Chondrocyte (in vitro differentiated cells): ENCODE measurements at places on chromosomes 3 and 15. TPM values are rescaled to one million over a fixed set of nuclear protein-coding genes. Genes with fewer than 3 reads are reported as not detected.

GRCh38 chr15:81776976-81777375 is 268.8 kb downstream of the MEX3B start:
- H3K4me1 ChIP-seq = no peaks in the 10 kb centered on the region
- no peak overlapping the region for H3K27ac ChIP-seq
- H3K36me3 ChIP-seq = no peaks in the 10 kb centered on the region

- H3K4me3 ChIP-seq = no peak overlapping the region
- H3K36me3 ChIP-seq = no peaks in the 10 kb centered on the region
- peaks cover 5% of the 10 kb centered on the region for H3K4me1 ChIP-seq
- DNase-seq = peak; percentile 88
- H3K27me3 ChIP-seq = no peaks in the 10 kb centered on the region
These were observed 53.9 kb upstream of the KLF13 start for GRCh38 chr15:31272558-31273257.

DNA sequence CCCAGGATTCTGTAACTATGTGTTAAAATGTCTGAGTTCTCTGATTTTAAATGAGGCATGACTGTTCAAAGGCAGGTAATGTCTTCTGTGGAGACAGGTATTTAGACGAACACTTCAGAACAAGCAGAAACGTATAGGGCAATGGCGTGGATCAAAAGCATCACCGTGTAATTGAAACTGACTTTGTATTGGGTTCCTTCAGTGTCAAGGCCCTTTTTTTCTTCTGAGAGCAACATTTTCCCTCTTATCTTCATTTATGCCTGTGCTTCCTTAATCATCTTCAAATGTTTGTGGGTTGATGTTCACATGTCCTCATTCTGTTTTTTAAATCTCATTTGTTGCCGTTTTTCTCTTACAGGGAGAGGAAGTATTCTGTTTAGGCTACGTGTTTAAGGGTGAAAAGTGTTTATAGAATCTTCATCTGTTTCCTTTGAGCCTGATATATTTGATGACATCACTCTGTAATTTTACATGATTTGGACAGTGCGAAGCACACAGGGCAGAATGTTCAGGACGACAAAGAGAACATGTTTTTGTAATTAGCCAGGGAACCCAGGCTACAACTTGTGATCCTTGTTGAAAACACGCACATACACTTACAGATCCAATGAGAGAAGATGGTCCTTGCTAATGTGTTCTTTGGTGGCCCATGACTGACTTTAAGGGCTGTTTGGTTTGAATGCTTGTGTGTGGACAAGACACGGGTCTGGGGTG is 196.0 kb downstream of the LRTM1 start:
- no peaks in the 10 kb centered on the region for H3K4me1 ChIP-seq
- peaks cover 1% of the 10 kb centered on the region for H3K36me3 ChIP-seq

- peaks cover 8% of the 10 kb centered on the region for H3K4me1 ChIP-seq
- H3K4me3 ChIP-seq = no peak overlapping the region
- DNase-seq = no peak
- H3K36me3 ChIP-seq = no peaks in the 10 kb centered on the region
- no peaks in the 10 kb centered on the region for H3K27me3 ChIP-seq
These were observed 24.1 kb downstream of the PGBD4 start for GRCh38 chr15:34125945-34126344.

GRCh38 chr15:65115542-65115941 is 542 bp upstream of the UBAP1L start:
- no peak overlapping the region for H3K4me3 ChIP-seq
- H3K27ac ChIP-seq = no peak overlapping the region
- peaks cover 3% of the 10 kb centered on the region for H3K4me1 ChIP-seq
- peaks cover 33% of the 10 kb centered on the region for H3K36me3 ChIP-seq

- H3K4me3 ChIP-seq = no peak overlapping the region
- H3K27me3 ChIP-seq = no peaks in the 10 kb centered on the region
- H3K4me1 ChIP-seq = peaks cover 11% of the 10 kb centered on the region
- peaks cover 2% of the 10 kb centered on the region for H3K36me3 ChIP-seq
- DNase-seq = no peak
These were observed 44.6 kb downstream of the EEFSEC start for GRCh38 chr3:128197855-128198254.

DNA sequence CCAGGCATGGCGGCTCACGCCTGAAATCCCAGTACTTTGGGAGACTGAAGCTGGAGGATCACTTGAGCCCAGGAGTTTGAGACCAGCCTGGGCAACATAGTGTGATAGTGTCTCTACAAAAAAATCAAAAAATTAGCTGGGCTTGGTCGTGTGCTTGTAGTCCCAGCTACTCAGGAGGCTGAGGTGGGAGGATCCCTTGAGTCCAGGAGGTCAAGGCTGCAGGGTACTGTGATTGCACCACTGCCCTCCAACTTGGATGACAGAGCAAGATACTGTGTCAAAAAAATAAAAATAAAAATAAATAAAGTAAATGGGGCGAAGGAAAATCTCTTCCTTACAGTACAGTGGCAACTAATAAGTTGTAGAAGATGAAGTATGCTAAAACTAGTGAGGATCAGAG is 29.6 kb downstream of the LSM3 start:
- H3K27me3 ChIP-seq = no peaks in the 10 kb centered on the region
- H3K36me3 ChIP-seq = no peaks in the 10 kb centered on the region
- no peak overlapping the region for H3K27ac ChIP-seq
- H3K4me3 ChIP-seq = no peak overlapping the region
- DNase-seq = no peak

- H3K4me3 ChIP-seq = no peak overlapping the region
- H3K4me1 ChIP-seq = peaks cover 5% of the 10 kb centered on the region
- peaks cover 60% of the 10 kb centered on the region for H3K27me3 ChIP-seq
These were observed 35.8 kb downstream of the ATP2B2 start for GRCh38 chr3:10469441-10470119.

DNA sequence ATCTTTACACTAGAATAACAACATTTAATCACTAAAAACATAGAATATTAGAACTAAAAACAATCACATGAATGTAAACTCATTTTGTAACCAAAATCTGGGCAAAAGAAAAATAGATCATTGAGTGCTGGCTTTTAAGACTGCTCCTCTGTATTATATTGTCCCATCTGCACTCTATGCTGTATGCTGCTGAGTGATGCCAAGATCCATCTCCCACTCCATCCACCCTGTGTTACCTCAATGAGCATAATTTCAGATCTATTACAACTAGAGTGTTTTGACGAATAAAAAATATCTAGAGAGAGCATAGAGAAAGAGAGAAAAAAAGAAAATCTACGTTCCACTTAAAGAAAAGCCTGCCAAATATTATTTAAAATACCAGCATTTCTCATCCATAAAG is 1060.4 kb downstream of the ZPLD1 start:
- H3K27ac ChIP-seq = no peak overlapping the region
- H3K36me3 ChIP-seq = no peaks in the 10 kb centered on the region
- H3K4me1 ChIP-seq = peaks cover 20% of the 10 kb centered on the region

- H3K36me3 ChIP-seq = peaks cover 5% of the 10 kb centered on the region
- H3K4me1 ChIP-seq = peaks cover 64% of the 10 kb centered on the region
- H3K27me3 ChIP-seq = no peaks in the 10 kb centered on the region
- no peak for DNase-seq
- H3K4me3 ChIP-seq = no peak overlapping the region
- H3K27ac ChIP-seq = peak overlapping the region; percentile 94
These were observed 47.9 kb downstream of the PIK3CA start for GRCh38 chr3:179196098-179196497.

GRCh38 chr3:42515391-42515916 is 13.0 kb downstream of the VIPR1 start:
- no peak overlapping the region for H3K27ac ChIP-seq
- H3K4me3 ChIP-seq = no peak overlapping the region
- DNase-seq = no peak

DNA sequence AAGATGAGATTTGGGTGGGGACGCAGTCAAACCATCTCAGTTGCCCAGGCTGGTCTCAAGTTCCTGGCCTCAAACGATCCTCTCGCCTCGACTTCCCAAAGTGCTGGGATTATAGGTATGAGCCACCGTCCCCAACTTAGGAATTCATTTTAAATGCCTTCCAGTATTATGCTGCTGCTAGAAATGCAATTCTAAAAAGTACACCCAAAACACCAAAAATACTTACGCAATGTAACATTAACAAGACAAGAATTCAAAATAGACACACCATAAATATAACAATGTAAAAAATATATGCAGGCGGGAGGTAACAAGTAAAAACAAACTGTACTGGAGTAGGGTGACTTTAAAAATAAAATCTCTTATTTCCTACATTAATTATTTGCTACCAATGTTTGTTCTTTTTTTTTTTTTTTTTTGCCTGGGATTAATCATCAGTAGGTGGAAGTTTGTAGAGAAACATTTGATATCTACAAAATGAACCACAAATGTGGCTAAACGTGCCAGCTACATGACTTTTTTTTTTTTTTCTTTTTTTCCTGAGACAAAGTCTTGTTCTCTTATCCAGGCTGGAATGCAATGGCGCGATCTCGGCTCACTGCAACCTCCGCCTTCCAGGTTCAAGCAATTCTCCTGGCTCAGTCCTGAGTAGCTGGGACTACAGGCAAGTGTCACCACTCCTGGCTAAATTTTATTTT is 56.8 kb downstream of the SETMAR start:
- H3K36me3 ChIP-seq = no peaks in the 10 kb centered on the region
- H3K4me3 ChIP-seq = no peak overlapping the region
- no peak overlapping the region for H3K27ac ChIP-seq
- H3K4me1 ChIP-seq = peaks cover 8% of the 10 kb centered on the region
- no peaks in the 10 kb centered on the region for H3K27me3 ChIP-seq

- H3K4me3 ChIP-seq = no peak overlapping the region
- H3K27ac ChIP-seq = no peak overlapping the region
- DNase-seq = no peak
- H3K36me3 ChIP-seq = no peaks in the 10 kb centered on the region
These were observed 67.1 kb upstream of the SH3GL3 start for GRCh38 chr15:83380059-83380458.

DNA sequence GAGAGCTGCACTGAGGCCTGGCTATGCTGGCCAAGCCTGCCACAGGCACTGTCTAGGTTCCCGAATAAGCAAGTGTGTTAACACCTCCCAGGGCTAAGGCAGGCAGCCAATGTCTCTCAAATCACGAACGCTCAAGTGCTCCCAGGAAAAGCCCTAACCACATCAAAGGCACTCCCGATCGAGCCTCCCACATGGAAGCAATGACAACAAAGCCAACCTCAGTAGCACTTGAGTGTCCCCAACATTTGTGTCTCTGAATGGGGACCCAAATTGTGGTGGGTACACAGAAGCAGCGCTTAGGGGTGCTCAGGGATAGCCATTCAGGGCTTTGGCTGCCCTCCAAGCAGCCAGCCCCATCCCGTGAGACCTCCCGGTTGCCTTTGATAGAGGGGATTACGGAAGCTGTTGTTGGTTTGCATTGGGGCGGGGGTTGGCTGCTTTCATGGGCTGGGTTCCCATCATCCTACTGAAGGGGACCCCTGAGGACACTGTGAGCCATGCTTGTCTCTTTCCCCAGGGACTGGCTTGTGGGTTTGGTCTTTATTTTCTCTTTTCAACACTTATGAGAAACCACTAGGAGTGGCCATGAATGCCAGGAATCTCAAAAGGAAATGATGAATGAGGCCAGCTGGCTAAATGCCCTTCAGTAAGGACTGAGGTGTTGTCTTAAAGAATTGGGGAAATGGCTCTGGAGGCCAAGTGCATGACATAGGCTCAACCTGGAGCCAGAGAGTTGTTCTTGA is 234.1 kb upstream of the FEZF2 start:
- H3K27ac ChIP-seq = peak overlapping the region; percentile 75
- H3K27me3 ChIP-seq = peaks cover 1% of the 10 kb centered on the region
- H3K4me3 ChIP-seq = no peak overlapping the region
- H3K4me1 ChIP-seq = peaks cover 58% of the 10 kb centered on the region

- peaks cover 9% of the 10 kb centered on the region for H3K4me1 ChIP-seq
- no peak overlapping the region for H3K4me3 ChIP-seq
- H3K27ac ChIP-seq = no peak overlapping the region
- H3K27me3 ChIP-seq = no peaks in the 10 kb centered on the region
- H3K36me3 ChIP-seq = peaks cover 2% of the 10 kb centered on the region
- no peak for DNase-seq
These were observed 30.7 kb upstream of the P2RY12 start for GRCh38 chr3:151415289-151415688.

The SEMA5B gene
- total RNA-seq = 3.1 to 68.8 TPM (median 68.4 TPM) in 3 replicates

The CCR3 gene
- not detected in 3 replicates for total RNA-seq

The NOX5 gene
- total RNA-seq = not detected in 3 replicates

The KATNBL1 gene
- 35.8 to 47.4 TPM (median 42.0 TPM) in 3 replicates for total RNA-seq

The IFT57 gene
- 22.4 to 42.9 TPM (median 22.8 TPM) in 3 replicates for total RNA-seq

The TNIK gene
- total RNA-seq = 16.9 to 18.7 TPM (median 17.5 TPM) in 3 replicates
